Fibroblast of skin of left quadriceps (primary cell): ENCODE measurements at places on chromosomes 1 and 21.

DNA sequence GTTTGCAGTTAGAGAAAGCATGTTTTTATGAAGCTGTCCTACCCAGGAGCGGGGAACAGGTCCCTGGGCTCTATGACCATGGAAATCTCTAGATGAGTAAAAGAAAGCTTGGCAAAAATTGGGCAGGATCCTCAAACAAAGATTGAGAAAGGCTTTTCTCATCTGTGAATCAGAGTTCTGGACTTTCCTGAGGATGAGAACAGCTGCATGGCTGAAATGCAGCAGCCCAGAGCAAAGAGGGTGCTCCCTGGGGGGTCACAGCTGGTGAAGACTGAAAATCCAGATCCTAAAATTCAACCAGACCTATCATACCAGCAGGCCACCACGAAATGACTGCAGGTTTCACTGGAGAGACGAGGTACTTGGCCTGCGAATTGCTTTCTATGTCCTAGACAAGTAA is 65.7 kb upstream of the APP start:
- DNase-seq: no peak

DNA sequence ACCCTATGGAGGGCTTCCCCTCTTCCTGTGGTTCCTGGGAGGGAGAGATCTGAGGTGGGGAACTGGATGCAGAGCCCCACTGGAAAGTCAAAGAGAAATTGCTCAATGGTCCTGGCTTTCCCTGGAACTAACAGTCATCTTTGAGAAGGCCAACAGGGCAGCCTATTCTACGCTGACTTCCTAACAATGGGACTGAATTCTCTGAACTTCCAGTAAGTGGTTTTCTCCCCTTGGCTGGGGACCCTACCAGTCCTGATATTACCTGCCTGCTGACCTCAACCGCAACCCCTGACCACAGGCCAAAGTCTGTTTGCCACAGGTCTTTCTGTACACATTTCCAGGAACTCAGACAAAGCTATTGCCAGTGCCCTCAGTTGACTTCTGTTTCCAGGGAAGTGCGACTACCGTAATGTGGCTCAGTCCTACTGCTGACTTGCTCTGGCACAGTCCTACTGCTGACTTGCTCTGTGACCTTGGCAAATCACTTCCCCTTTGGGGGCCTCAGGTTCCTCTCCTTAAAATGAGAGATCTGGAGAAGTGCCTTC is 55.3 kb downstream of the C8B start:
- DNase-seq: no peak

GRCh38 chr1:14945132-14946010 is 208.2 kb upstream of the TMEM51 start:
- DNase-seq: peak; percentile 89

GRCh38 chr1:58204284-58204683 is 342.2 kb downstream of the OMA1 start:
- DNase-seq: no peak

- no peak for DNase-seq
These were observed 116.9 kb upstream of the KCNK1 start for GRCh38 chr1:233496993-233497392.

DNA sequence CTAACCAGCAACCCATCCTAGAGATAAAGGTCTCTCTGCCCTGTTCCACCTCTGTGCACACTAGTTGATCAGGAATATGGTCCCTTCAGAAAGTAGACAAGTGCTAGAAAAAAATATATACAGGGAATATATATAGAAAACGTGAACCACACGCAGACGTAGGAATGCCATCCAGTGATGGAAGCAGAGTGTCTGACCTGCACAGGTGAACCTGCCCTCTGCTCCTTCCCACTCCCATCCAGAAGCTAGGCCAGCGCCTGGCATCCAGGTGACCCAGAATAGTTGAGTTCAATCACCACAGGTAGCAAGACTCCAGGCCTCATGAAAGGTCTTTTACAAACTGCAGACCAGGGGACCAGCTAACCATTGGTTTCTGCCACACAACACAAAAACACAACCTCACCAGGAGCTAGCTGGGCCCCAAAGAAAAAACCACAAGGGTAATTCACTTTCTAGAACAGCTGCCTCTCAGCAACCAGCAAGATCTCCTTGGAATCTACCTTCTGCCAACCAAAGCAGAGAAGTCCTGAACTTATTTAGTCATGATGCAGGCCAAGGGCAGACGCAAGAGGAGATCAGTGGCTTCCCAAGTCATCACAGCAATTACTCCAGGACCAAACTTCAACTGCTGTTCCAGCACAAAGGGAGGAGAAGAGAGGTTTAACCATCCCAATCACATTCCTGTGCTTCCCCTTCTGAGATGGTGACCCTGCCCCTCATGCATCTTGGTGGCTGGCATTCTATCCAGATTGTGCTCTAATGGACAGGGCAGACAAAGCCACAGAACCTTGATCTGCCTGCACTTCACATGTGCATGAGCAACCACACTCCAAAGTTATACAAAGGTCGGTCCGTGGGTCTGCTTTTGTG is 53.0 kb downstream of the GPR161 start:
- DNase-seq: no peak

DNA sequence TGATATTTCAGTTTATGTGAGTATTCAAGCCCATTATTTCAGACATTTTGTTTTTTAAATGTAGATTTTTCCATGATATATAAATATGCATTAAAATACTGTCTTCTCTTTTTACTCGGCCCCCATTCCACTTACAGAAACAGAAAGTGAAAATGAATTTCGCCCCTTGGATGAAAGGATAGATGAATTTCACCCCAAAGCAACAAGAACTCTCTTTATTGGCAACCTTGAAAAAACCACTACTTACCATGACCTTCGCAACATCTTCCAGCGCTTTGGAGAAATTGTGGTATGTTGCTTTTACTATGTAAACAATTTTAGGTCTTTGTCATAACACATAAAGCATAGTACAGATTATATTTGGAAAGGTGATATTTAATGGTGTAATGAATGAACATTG is 59.9 kb downstream of the ZBTB17 start:
- no peak for DNase-seq

GRCh38 chr1:13766592-13767564 is 66.9 kb downstream of the PRDM2 start:
- DNase-seq: peak; percentile 80

DNA sequence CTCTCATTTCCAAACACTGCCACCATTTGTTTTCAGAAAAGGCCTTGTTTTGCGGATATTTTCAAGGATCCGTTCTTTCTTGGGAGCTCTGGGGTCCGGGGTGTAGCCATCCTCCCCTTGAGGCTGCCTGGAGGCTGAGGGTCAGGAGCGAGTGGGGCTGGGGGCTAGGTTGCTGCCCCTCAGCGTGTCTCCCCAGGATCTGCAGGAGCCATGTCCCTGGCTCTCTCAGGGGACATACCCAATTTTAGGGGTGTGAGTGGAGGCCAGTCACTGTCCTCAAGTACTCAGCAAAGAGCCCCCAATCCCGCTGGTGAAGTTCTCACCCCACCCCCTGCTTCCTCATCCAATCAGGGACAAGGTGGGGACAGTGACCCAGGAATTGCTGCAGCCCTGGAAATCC is 15.0 kb upstream of the PRDM16 start:
- DNase-seq: no peak

DNA sequence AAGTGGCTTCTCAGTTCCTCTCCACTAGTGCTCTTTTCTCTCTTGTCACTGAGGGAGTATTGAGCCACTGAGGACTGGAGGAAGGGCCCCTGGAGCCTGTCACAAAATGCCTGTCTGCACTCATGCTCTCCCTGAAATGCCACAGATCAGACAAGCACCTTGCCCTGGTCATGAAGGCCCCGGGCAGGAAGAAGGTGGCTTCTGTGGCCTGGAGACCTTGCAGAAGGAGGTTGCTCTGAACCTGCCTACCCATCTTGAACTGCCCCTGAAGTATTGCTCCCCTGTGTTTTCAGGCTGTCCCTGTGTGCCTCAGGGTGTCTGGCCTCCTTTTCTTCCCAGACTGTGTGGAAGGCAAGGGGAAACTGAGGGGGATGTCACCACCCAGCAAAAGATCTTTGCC is 3.1 kb downstream of the PKP1 start:
- no peak for DNase-seq

DNA sequence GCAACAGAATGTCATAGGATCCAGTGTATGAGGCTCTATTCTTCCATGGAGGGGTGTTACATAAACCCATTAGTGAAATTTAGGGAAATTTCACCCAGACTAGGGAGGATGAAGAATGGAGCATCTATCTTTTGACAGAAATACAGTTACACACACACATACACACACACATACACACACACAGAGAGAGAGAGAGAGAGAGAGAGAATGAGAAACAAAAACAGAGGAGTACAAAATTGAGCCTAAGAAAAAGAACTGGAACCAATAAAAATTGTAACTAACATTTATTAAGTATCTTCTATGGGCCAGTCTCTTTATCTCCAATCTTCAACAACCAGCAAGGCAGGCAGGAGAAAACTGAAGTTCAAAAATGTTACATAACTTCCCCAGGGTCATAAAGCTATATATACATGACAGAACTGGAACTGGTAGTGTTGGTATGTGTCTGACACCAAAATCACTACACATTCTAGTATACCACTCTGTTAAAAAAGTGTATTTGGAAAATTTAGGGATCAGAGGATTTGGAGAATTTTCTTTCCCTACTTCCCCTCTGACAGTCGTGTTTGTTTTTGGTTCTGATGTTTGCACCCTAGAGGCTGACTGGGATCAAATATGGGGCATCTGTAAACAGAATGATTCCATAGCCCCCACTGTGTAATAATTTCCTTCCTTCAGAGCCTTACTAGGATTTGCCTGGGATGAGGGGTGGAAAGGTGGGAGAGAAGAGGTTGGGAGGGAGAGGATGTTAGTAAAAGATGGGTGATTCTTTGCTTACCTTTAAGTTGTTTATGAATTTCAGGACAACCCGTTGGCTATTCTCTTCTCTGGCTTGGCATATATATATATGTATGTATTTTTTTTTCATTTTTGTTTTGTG is 1.0 kb upstream of the ZFYVE9 start:
- no peak for DNase-seq

DNA sequence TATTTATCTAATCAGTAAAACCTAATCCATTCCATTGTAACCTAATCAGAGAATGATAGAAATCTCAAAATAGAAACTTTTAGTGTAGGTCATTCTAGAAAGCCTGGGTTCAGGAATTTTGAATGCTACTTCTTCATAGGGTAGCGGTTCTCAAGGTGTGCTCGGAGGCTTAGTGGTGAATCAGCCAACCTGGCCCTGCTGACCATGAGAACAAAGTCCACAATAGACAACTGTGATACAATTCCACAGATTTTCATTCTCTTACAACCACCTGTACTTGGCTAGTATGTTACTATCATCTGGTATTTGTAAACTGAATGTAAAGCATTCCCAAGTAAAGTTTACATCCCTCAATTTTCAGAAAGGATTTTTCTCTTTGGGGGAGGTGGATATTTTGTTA is 7.5 kb upstream of the PUM1 start:
- no peak for DNase-seq

DNA sequence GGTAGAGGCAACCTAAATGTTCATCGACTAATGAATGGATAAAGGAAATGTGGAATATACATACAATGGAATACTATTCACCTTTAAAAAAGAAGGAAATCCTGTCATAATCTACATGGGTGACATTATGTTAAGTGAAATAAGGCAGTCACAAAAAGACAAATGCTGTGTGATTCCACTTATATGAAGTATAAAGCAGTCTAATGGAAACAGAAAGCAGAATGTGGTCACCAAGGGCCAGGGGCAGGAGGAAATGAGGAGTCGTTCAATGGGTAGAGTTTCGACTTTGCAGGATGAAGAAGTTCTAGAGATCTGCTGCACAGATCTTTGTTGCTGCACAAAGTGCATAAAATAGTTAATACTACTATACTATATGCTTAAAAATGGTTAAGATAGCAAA is 7.8 kb downstream of the DIPK1A start:
- DNase-seq: no peak

DNA sequence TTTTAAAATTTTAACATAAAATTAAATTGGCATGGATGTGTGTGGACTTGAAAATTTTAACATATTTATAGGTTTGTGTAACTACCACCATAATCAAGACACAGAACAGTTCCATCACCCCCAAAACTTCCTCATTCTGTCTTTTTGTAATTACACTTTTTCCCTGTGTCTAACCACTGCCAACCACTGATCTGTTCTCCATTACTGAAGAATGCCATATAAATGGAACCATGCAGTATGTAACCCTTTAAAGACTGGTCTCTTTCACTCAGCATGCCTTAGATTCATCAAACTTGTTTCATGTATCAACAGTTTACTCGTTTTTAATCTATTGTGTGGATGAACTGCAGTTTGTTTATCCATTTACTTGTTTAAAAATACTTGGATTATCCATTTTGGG is 13.0 kb upstream of the AHCYL1 start:
- DNase-seq: no peak

DNA sequence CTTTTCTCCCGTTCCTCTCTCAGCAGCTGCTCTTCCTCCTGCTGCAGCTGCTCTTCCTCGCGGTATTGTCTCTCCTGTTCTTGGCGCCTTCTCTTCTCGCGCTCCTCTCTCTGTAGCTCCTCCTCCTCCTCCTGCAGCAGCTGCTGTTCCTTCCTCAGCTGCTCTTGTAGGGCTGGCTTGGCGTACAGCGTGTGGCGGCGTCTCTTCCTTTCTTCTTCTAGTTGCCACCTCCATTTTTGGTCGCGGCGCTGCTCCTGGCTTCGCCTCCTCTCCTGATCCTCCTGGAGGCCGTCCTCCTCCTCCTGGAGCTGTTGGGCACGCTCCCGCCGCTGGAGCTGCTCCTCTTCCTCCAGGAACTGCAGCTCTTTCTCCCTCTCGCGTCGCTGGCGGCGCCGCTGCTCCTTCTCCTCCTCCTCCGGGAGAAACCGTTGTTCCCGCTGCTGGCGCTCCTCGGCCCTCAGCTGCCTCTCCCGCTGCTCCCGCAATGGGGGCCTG is 4.8 kb downstream of the TCHH start:
- DNase-seq: peak; percentile 24
